Gastrocnemius medialis (tissue), 4 donors: ENCODE measurements at places on chromosomes 16 and 17. TPM values are rescaled to one million over a fixed set of nuclear protein-coding genes. Genes with fewer than 3 reads are reported as not detected.

The KRTAP3-1 gene
- not detected for total RNA-seq

DNA sequence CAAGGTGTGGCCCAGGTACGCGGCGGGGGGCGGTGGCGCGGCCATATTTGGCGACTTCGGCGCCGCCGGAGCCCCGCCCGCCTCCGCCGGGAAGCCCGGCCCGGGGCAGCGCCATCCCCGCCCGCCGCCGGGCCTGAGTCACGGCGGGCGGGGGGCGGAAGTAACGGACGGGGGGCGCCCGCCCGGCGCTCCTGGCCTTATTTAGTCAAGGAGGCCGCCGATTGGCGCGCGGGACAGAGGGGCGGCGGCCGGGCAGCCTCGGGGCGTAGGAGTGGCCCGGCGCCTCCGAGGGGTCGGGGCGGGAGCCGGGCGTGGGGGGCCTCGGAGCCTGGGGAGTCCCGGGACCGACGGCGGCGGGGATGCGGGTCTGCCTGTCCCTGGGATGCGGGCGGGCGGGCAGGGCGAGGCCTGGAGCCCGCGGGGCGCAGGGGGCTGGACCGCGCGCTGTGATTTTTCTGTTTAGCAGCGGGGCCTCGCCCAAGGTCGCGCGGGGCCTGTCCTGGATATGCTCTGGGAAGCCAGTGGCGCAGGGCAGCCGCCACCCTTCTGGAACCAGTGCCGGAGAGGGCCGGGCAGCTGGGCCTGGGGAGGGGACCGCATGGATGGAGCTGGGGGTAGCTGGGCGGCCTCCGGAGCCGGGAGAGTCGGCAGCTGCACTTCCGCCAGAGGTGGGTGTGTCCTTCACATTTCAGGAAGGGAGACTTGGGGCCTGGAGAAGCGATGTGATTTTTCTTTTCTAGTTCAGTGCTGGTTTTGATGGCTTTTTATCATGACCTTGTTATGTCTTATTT is 2.3 kb upstream of the ACTG1 start:
- peak overlapping the region; percentile 98 for H3K27ac ChIP-seq
- H3K27me3 ChIP-seq, result peaks cover 4% of the 10 kb centered on the region
- peaks cover 22% of the 10 kb centered on the region for H3K36me3 ChIP-seq
- peak overlapping the region; percentile 81 for H3K4me3 ChIP-seq
- DNase-seq, result peak; percentile 61
- H3K4me1 ChIP-seq, result peaks cover 28% of the 10 kb centered on the region

- H3K36me3 ChIP-seq, result no peaks in the 10 kb centered on the region
- no peak overlapping the region for H3K27ac ChIP-seq
- no peak overlapping the region for H3K4me3 ChIP-seq
- no peaks in the 10 kb centered on the region for H3K4me1 ChIP-seq
- peaks cover 2% of the 10 kb centered on the region for H3K27me3 ChIP-seq
These were observed 112.4 kb downstream of the IRX3 start for GRCh38 chr16:54174201-54174600.

The CRISPLD2 gene
- total RNA-seq, result 41.4 TPM

DNA sequence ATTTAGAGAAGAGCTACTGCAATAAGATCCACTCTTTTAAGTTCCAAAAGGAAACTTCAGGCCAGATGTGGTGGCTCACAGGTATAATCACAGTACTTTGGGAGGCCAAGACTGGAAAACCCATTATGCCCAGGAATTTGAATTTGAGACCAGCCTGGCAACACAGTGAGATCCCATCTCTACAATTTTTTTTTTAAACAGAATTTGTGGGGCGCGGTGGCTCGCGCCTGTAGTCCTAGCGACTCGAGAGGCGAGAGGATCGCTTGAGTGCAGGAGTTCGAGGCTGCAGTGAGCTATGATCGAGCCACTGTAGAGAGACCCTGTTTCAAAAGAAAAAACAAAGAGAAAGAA is 793 bp downstream of the COG7 start:
- peak overlapping the region; percentile 87 for H3K27ac ChIP-seq
- H3K4me3 ChIP-seq, result peak overlapping the region; percentile 74
- H3K27me3 ChIP-seq, result no peaks in the 10 kb centered on the region
- H3K36me3 ChIP-seq, result no peaks in the 10 kb centered on the region
- DNase-seq, result no peak
- peaks cover 4% of the 10 kb centered on the region for H3K4me1 ChIP-seq

GRCh38 chr16:2486645-2487516 is 12.0 kb downstream of the TBC1D24 start:
- H3K36me3 ChIP-seq, result no peaks in the 10 kb centered on the region
- peaks cover 23% of the 10 kb centered on the region for H3K4me1 ChIP-seq
- H3K4me3 ChIP-seq, result no peak overlapping the region
- H3K27me3 ChIP-seq, result no peaks in the 10 kb centered on the region
- DNase-seq, result peak; percentile 41

DNA sequence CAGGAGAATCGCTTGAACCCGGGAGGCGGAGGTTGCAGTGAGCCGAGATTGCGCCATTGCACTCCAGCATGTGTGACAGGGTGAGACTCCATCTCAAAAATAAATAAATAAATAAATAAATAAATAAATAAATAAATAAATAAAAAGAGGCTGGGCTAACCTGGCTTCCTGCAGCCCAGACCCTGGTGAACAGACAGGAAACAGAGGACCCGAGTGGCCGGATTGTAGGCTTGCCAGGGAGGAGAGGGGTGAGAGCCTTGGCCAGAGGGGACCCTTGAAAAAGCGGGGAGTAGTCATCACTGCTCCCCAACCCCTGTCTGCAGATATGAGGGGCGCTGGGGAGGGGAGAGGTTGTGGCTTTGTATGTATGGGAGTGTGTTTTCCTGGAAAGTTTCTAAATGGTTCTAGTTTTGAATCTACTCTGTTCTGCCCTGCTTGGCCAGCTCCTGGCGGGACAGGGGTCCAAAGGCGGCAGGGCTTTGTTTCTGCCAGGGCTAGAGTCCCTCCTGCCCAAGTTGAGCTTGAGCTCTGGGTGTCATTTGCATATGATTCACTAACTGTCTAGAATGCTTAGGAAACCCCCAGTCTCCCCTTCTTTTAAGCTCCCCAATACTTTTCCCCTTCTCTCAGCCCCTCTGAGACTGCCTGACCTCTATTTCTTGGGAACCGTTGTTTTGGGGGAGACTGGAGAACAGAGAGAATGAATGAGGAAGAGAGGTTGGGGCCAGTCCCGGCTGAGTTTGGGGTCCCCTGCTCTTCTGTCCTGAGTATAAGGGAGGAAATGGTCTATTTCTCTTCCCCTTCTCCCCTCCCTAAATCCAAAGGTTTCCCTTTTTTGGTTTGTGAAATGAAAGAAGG is 16.4 kb downstream of the RARA start:
- H3K4me3 ChIP-seq, result no peak overlapping the region
- H3K36me3 ChIP-seq, result no peaks in the 10 kb centered on the region
- peaks cover 100% of the 10 kb centered on the region for H3K4me1 ChIP-seq
- H3K27ac ChIP-seq, result peak overlapping the region; percentile 100
- no peak for DNase-seq
- no peaks in the 10 kb centered on the region for H3K27me3 ChIP-seq

DNA sequence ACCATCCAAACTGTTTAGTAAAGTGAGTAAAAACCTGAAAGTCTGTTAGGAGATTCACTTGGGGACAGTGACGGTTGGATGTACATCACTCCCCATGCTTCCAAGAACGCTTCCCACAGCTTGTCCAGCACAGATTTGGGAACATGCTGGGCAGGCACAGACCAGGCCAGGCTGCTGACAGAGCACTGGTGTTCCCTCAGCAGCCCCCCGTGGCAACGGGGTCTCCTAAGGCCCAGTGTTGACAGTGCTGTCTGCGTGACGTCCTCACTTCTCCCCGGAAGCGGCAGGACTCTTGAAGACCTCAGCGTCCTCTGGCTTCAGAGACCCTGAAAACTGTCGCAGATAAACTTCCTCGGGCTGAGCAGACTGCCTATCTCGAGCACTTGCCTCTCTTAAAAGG is 8.9 kb upstream of the TRPV3 start:
- H3K36me3 ChIP-seq, result no peaks in the 10 kb centered on the region
- H3K4me3 ChIP-seq, result no peak overlapping the region
- DNase-seq, result no peak
- H3K27me3 ChIP-seq, result no peaks in the 10 kb centered on the region
- no peak overlapping the region for H3K27ac ChIP-seq
- peaks cover 7% of the 10 kb centered on the region for H3K4me1 ChIP-seq

GRCh38 chr16:10318798-10319500 is 66.9 kb upstream of the ATF7IP2 start:
- H3K36me3 ChIP-seq, result no peaks in the 10 kb centered on the region
- no peak overlapping the region for H3K4me3 ChIP-seq

DNA sequence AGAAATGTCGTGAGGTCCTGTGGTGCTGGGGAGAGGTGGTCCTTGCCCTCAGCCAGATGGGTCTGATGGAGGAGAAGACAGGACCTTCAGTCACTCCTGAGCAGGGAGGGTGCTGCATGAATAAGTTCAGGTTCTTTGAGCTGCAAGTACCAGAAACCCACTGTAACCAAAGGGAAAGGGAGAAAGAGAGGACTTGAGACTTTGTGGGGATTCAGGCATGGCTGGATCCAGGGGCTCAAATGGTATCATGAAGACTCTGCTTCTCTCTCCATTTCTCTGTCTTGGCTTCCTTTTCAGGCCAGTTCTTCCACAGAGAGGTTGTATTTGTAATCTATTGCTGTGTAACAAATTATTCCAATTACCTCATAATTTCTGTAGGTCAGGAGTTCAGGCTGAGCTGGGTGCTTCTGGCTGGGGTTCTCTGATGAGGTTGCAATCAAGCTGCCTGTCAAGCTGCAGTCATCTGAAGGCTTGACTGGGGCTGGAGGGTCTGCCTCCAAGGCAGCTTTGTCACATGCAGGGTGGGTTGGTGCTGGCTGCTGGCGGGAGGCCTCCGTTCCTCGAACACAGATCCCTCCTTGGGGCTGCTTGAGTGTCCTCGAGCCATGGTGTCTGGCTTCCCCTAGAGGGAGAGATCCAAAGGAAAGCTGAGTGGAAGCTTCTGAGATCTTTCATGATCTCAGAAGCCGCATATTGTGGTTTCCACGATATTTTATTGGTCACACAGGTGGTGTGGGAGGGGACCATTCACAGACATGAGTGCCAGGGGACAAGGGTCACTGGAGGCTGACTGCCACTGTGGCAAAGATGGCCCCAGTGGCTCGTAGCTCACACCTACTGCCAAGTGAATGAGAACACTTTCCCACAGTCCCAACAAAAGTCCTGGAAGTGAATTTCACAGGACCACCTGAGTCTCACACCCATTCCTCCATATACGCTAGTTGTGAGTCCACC is 5.9 kb upstream of the ADCY7 start:
- no peak overlapping the region for H3K4me3 ChIP-seq
- no peak for DNase-seq
- no peak overlapping the region for H3K27ac ChIP-seq
- H3K36me3 ChIP-seq, result no peaks in the 10 kb centered on the region
- peaks cover 6% of the 10 kb centered on the region for H3K4me1 ChIP-seq
- no peaks in the 10 kb centered on the region for H3K27me3 ChIP-seq

The USP43 gene
- total RNA-seq, result not detected

- H3K36me3 ChIP-seq, result no peaks in the 10 kb centered on the region
- H3K4me1 ChIP-seq, result peaks cover 19% of the 10 kb centered on the region
- H3K27me3 ChIP-seq, result no peaks in the 10 kb centered on the region
- H3K27ac ChIP-seq, result no peak overlapping the region
These were observed 83.7 kb downstream of the ITFG1 start for GRCh38 chr16:47377154-47377553.

DNA sequence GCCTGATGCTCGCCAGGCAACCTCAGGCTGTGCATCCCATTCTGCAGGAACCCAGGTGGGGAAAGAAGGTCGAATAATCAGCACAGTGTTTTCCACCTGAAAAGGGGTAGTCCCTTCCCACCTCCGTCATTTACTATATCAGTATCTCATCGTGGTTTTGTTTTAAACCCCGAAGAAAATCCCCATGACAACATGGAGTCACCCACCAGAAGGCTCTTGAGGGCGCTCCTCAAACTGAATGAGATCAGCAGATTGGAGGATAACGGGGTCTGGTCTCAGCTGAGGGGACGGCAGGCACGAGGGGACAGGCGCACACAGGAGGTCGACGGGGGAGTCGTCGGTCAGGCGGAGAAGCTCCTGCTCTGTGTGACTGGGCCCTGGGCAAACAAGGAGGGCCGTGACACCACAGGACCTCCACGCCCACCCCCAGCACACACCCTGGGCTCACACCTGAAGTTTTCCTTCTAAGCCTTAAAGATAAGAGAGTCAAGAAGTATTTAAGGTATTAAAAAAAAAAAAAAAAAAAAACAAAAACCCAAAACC is 44.2 kb downstream of the MARF1 start:
- H3K27ac ChIP-seq, result peak overlapping the region; percentile 73
- H3K4me1 ChIP-seq, result no peaks in the 10 kb centered on the region
- H3K27me3 ChIP-seq, result no peaks in the 10 kb centered on the region
- peaks cover 2% of the 10 kb centered on the region for H3K36me3 ChIP-seq
- H3K4me3 ChIP-seq, result no peak overlapping the region
- no peak for DNase-seq

GRCh38 chr16:81752876-81753227 is 26.2 kb upstream of the PLCG2 start:
- no peak for DNase-seq
- no peak overlapping the region for H3K4me3 ChIP-seq
- peak overlapping the region; percentile 52 for H3K27ac ChIP-seq
- H3K4me1 ChIP-seq, result no peaks in the 10 kb centered on the region

The CACNG1 gene
- 203 TPM for total RNA-seq
